Hepatic stellate cell (primary cell): ENCODE measurements at places on chromosomes 7 and 10.

- no peak for DNase-seq
Measured at GRCh38 chr7:20542594-20542993, 72.9 kb upstream of the ABCB5 start.

GRCh38 chr7:43612128-43612527 lies 29.2 kb downstream of the STK17A start:
- DNase-seq, result peak; percentile 27

- DNase-seq, result no peak
Measured at GRCh38 chr7:134071355-134072331, 55.5 kb upstream of the LRGUK start.

- peak; percentile 32 for DNase-seq
Measured at GRCh38 chr10:92290076-92290836, 622 bp downstream of the CPEB3 start.

- DNase-seq, result no peak
Measured at GRCh38 chr7:6294839-6295238, 22.4 kb upstream of the CYTH3 start.

GRCh38 chr10:92239151-92239599 lies 51.7 kb downstream of the CPEB3 start:
- DNase-seq, result no peak

GRCh38 chr10:70566515-70567290 lies 35.8 kb downstream of the PRF1 start:
- DNase-seq, result no peak

GRCh38 chr10:7334642-7334964 lies 76.2 kb downstream of the SFMBT2 start:
- no peak for DNase-seq

DNA sequence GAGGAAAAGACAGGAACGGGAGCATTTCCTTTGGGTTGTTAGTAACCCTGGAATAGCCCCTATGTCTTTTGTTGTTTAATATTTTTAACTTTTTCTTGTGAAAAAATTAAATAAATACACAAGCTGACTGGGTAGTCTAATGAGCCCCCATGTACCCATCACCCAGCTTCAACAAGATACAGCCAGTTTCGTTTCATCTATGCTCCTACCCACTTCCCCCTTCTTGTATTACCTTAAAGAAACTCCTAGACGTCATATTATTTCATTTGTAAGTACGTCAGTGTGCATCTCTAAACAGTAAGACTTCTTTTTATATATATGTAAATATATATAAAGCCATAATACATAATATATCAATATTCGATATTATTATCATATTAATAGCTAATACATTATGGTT lies 42.8 kb upstream of the NUB1 start:
- no peak for DNase-seq
